ENCODE measurements at places on chromosomes 6 and 20. TPM values are rescaled to one million over a fixed set of nuclear protein-coding genes. Genes with fewer than 3 reads are reported as not detected.

The ADGRF5 gene
- 0.29 TPM for total RNA-seq

GRCh38 chr20:55173601-55174000 is 698.2 kb downstream of the DOK5 start:
- no peak for DNase-seq

The PI3 gene
- total RNA-seq, result 0.40 TPM

DNA sequence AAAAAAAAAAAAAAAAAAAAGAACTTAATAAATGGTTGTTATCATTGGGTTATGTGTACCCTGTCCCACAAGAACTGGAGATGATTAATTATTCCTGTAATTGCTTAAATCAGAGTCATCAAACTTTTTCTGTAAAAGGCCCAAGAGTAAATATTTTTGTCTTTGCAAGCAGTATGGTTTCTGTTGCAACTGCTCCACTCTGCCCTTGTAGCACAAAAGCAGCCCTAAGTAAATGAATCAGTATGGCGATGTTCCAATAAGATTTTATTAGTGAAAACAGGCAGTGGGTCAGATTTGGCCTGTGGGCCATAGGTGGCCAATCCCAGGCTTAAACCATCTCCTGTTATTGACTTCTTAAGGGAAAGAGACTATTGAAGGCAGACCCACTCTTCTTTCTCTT is 252.7 kb downstream of the TSHZ2 start:
- no peak for DNase-seq

The ANKRD66 gene
- total RNA-seq, result not detected

GRCh38 chr6:24223115-24223919 is 97.3 kb downstream of the NRSN1 start:
- DNase-seq, result no peak
